ENCODE measurements at places on chromosomes 2 and 18. TPM values are rescaled to one million over a fixed set of nuclear protein-coding genes. Genes with fewer than 3 reads are reported as not detected.
A peak's percentile ranks its signal among the peaks of the same experiment; 100 is the strongest.

Gene SOWAHC
- total RNA-seq = 15.2 TPM

Gene PLEKHA3
- total RNA-seq = 23.7 TPM

Gene SLC19A3
- total RNA-seq = 56.5 TPM

GRCh38 chr18:73715210-73715670 lies 432.4 kb downstream of the FBXO15 start:
- DNase-seq = peak; percentile 62

Gene TMEM237
- 15.4 TPM for total RNA-seq

Gene NRP2
- total RNA-seq = 87.8 TPM

Gene EFHD1
- 8.6 TPM for total RNA-seq

DNA sequence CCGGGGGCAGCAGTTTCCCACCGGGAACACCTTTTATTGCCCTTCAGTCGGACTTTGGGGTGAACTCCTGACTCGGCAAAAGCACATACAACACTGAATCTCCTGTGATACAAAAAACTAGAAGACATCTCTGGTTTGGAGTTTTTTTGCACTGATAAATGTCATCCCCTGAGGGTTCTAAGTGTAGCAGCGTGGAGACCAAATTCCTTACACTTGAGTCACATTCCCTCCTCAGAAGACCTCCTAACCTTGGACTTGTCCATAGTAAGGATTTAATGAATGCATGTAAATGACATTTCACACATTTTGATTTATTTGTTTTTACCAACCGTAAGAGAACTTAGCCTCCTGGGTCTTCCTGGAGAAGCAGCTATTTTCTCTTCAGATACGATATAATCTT lies 54.0 kb upstream of the GPR45 start:
- DNase-seq = no peak

DNA sequence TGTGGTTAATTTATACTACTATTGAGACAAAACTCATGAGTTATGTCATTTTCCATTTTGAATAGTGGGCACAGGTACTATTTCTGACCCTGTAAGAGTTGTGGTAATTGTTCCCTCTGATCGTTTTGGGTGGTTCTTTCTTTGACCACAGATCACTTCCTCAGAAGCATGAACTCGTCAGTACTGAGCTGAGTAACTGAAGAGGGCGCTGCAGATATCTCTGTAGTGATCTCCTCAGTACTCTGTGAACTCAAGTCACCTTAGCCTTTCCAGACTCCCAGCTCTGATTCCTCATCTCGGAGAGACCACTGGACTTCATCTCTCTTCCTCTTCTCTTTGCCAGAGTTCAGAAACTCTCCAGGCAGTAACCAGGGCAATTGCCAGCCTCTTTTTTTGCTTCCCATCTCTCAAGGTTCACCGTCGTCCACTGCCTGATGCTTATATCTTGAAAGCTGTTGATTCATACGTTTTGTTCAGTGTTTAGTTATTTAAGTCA lies 9.4 kb upstream of the IL1RL1 start:
- no peak for DNase-seq

- DNase-seq = no peak
Measured at GRCh38 chr2:66101206-66101605, 333.7 kb upstream of the MEIS1 start.

DNA sequence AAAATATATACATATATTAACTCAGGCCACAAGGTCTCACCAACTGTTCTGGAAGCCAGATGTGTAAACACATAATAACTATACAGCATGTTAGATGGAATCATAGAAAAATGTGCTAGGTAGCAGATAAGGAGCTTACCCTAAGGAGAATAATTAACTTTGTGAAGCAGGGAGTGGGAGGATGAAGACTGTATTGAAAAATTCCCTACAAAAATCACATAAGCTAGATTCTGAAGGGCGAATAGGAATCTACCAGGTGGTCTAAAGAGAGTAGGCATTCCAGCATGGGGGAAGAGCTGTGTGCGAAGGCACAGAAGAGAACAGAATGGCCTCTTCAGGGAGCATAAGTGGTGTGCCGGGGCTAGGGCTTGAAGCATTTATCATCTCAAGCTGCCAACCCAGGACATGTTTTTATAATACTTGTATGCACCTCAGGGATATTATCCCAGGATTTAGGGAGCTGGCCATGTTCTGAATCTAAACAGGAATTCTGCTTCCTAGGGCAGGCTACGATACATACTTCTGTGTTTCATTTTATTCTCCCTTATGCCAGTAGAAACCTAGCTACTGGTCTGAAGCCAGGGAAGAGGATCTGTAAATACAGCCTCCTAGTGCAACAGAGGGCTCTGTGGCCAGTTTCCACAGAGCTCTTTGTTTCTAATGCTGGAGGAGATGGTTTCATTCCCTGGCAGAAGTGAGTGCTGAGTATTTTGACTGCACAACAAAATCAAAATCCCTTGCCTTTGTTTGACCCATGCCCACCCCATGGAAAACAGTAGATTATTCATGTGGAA lies 56.7 kb downstream of the NEMP2 start:
- peak; percentile 57 for DNase-seq

Gene L3MBTL4
- total RNA-seq = 16.8 TPM

DNA sequence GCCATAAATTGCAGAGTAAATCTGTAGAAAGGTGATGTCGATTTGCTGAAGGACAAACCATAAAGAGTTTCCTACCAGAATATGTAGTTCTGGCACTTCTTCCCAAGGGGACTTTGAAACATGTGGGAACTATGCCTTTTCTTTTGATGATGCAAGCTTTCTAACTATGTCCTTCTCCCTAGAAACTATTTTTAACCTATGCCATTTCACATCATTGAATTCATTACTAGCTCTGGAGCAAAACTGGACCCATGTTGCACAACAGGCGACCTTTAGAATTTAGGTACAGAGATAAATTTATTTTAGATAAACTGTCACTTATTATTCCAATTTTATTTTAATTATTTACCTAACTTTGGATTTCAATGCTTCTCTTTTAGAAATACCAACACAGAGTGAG lies 186.5 kb downstream of the CCDC102B start:
- no peak for DNase-seq

All from lung (tissue), 17 donors.